ENCODE measurements at places on chromosomes 16 and 17.
A peak's percentile ranks its signal among the peaks of the same experiment; 100 is the strongest.

GRCh38 chr17:74272731-74273201 lies 1.3 kb upstream of the DNAI2 start:
- DNase-seq, result no peak

DNA sequence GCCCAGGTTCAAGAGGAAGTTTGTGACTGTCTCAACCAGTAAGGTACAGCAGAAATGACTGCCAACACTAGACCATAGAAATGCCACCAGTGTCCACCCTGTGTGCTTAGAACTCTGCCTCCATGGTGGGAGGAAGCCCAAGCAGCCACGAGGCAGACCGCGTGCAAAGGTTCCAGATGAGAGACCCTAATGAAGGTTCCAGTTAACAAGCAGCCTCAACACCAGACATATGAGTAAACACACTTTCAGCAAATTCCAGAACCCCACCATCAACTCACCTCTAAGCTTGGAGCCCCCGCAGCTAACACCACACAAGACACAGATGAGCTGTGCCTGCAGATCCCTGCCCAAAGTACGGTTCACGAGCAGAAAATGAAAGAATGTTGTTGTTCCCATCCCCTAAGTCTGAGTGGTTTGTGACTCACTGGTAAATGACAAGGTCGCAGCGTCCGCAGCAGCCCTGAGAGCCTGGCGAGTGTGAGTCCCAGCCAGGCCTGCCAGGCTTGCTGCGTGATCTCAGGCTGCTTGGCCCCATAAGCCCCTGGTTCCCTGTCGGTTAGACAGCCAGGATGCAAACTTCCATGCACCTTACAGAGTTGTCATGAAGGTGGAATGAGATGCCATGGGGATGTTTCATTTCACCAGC lies 193.7 kb downstream of the C16orf95 start:
- no peak for DNase-seq

- no peak for DNase-seq
Measured at GRCh38 chr17:3418222-3418621, 7.1 kb downstream of the OR3A3 start.

DNA sequence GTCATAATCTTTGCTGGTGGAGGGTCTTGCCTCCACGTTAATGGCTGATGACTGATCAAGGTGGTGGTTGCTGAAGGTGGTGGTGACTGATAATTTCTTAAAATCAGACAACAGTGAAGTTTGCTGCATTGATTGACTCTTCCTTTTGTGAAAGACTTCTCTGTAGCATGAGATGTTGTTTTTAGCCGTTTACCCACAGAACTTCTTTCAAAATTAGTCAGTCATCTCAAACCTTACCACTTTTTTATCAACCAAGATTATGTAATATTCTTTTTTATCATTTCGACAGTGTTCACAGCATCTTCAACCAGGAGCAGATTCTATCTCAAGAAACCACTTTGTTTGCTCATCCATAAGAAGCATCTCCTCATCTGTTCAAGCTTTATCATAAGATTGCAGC lies 5.9 kb downstream of the UQCRC2 start:
- no peak for DNase-seq

GRCh38 chr17:65225061-65225460 lies 87.9 kb downstream of the RGS9 start:
- DNase-seq, result no peak

GRCh38 chr16:9345880-9346279 lies 254.4 kb downstream of the HAPSTR1 start:
- DNase-seq, result no peak

GRCh38 chr16:58530179-58530578 lies 14.9 kb downstream of the SETD6 start:
- no peak for DNase-seq

GRCh38 chr16:86432048-86432447 lies 78.3 kb upstream of the FOXF1 start:
- DNase-seq, result no peak

DNA sequence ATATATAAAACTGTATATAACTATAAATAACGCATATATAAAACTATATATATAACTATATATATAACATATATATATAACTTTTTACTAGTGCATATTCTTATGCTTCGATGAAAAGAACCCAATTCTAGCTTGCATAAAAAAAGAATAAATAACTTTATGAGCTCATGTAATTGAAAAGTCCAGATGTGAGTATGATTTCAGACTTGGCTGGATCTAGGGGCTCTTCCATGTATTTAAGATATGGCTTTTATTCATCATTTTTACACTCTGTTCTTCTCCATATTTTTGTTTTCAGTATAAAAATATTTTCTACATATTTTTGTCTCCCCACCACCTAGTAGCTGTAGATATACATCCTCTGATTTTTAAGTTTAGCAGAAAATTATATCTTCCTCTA lies 417.5 kb downstream of the CDH11 start:
- no peak for DNase-seq

- DNase-seq, result no peak
Measured at GRCh38 chr16:9415545-9415944, 324.1 kb downstream of the HAPSTR1 start.

- peak; percentile 47 for DNase-seq
Measured at GRCh38 chr16:79261481-79261940, 339.0 kb downstream of the MAF start.

GRCh38 chr16:84074721-84075120 lies 32.1 kb upstream of the SLC38A8 start:
- no peak for DNase-seq

- DNase-seq, result no peak
Measured at GRCh38 chr17:66467766-66468165, 165.4 kb downstream of the PRKCA start.

GRCh38 chr17:37789021-37789565 lies 44.2 kb upstream of the HNF1B start:
- no peak for DNase-seq

DNA sequence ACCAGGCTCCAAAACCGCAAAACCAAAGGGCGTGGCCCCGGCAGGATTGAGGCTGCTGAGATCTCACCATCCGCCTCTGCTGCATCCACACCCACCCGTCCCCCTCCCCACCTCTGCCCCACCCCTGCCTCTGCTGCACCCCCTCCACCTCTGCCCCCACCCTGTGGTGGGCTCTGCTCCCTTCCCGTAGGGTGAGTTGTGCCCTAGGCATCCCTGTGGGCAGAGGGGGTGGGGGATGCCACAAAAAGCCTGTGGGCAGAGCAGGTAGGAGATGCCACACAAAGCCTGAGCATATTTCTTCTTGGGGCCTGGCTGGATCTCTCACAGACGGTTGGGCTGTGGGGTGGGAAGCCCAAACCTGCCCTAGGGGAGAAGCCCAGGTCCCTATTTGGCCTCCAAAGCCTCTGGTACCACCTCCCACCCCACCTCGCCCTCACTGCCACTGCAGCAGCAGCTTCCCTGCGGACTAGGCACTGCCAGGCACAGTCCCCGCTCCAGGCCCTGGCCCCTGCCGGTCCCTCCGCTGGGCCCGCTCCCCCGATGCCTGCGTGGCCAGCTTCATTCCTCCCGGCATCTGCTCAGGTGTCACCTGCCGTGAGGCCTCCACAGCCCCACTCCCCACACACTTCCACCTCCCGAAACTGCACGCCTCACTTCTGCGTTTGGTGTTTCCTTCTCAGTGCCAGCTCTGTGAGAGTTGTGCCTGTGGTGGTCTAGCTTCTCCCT lies 11.3 kb upstream of the PABPN1L start:
- no peak for DNase-seq

DNA sequence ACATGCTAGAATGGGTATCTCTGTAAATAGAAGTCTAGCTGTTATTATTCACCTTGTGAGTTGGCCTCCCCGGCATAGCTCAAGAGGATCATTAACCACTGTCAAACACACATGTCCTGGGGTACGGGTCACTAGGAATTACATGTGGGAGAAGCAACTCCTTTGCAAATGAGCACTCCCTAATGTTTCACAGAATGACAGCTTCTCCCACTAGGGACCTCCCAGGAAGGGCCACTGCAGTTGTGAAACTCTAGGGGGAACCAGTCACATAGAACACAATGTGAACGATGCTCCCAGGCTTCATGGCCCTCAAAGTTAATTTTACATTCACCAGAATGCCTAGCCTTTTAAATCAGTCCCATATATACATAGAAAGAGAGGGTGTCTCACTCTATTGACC lies 12.4 kb upstream of the ZNF19 start:
- DNase-seq, result no peak

GRCh38 chr17:9521062-9521461 lies 54.6 kb downstream of the STX8 start:
- DNase-seq, result no peak

- peak; percentile 30 for DNase-seq
Measured at GRCh38 chr17:78252111-78252634, 20.7 kb downstream of the TMEM235 start.

DNA sequence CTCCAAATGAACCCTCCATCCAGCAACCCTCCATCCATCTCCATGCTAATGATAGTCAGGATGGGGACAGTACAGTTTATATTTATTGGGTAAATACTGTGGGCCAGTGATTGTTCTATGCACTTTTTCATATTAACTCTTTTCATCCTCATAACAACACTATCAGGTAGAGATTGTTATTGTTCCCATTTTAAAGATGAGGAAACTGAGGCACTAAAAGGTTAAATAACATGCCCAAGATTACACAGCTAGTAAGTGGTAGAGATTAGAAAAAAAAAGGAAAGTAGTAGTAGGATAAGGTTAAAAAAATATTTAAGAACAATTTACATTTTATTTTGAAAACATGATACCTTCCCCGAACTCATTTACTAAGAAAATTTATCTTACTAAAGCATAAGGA lies 21.9 kb upstream of the SUPT4H1 start:
- DNase-seq, result no peak

- DNase-seq, result no peak
Measured at GRCh38 chr17:16909472-16910246, 62.3 kb downstream of the TNFRSF13B start.

GRCh38 chr17:57721967-57722703 lies 23.0 kb downstream of the CCDC182 start:
- no peak for DNase-seq

DNA sequence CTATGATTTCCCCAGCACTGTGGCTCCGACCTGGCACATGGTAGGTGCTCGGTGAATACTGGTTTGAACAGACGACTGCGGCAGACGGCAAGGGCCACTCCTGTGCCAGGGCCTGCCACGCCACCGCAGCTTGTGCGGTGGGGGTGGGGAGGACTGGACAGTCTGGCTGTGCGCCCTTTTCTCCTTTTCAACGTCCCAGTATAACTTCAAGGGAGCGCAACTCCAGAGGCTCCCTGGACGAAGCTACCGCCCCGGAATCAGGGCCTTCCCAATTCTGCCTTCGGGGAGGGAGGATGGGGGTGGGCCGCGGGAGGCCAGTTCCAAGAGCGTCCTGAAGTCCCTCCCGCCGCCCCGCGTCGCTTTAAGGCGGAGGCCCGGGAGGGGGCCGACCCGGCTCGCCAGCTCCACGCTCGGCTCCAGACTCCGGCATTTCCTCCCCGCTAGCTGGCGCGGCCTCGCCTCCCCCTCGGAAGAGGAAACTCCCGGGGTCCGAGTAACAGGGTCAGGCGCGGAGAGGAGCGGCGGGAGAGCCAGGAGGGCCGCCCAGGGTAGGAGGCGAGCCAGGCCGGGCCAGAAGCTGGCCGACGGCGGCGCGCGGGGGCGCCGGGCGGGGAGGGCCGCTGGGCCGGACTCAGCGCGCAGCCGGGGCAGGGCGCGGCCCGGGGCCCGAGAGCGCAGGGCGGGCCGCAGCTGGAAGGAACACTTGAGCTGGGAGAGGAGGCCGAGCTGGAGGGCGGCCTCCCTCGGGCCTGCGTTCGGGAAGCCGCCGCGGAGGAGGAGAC lies at the start of gene ITPRIPL2:
ITPRIPL2 (plus strand) TSS at position 388 of the 782 bp plus-strand sequence. CDS start 498 bp downstream, outside the sequence.
- DNase-seq, result peak; percentile 9

DNA sequence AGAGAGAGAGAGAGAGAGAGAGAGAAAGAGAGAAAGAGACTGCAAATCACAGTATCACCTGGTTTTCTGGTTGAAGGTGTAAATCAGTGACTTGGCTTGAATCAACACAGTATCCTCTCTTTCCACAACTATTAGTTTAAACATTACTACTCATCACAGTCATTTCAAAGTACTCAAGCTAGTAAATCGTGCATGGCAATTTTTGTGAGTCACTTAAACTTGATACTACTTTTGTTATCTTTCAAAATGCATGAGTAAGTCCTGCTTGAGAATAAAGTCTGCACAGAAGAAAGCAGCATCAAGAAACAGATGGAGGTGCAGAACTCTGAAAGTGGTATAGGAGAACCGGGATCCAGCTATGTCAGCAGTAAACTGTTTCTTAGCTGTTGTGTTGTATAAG lies 535.4 kb downstream of the CDH8 start:
- no peak for DNase-seq

GRCh38 chr16:55367301-55367811 lies 43.4 kb downstream of the IRX6 start:
- no peak for DNase-seq

DNA sequence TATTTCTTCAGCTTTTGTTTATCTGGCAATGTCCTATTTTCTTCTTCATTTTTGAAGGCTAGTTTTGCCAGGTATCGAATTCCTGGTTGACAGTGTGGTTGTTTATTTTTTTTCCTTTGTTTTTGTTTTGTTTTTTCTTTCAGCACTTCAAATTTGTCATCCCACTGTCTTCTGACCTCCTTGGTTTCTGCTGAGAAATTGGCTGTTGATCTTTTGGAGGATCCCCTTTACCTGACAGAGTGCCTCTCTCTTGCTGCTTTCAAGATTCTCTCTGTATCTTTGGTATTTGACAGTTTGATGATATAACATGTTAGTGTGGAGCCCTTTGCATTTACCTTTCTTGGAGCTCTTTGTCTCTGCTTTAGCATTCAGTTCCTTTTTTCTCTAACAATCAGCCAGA lies 9.6 kb upstream of the ATF7IP2 start:
- no peak for DNase-seq

All from stimulated activated CD4-positive, alpha-beta T cell treated with anti-CD3 and anti-CD28 coated beads, Interleukin-4, amount 100 ng/mL, for 1 hour (primary cell).